WTC11 (cell line): ENCODE measurements at places on chromosomes 7 and 10.
A peak's percentile ranks its signal among the peaks of the same experiment; 100 is the strongest.

GRCh38 chr7:139799586-139799985 is 21.8 kb upstream of the HIPK2 start:
- DNase-seq = no peak

DNA sequence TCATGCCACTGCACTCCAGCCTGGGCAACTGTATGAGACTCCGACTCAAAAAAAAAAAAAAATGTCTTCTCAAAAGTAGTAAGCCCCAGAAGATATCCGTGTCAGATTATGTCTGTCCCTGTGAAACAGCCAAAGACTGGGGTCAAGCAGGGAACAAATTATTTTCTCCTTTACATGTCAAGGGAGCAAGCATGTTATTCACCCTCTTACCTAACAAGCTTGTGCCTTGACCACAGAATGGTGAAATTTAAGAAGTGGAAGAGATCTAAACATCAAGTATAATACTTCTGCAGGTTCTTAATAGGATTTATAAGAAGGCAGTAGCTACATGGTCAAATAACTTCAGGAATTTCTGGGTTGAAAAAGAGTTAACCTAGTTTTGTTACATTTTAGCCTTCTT is 187.9 kb downstream of the ZNF365 start:
- no peak for DNase-seq

DNA sequence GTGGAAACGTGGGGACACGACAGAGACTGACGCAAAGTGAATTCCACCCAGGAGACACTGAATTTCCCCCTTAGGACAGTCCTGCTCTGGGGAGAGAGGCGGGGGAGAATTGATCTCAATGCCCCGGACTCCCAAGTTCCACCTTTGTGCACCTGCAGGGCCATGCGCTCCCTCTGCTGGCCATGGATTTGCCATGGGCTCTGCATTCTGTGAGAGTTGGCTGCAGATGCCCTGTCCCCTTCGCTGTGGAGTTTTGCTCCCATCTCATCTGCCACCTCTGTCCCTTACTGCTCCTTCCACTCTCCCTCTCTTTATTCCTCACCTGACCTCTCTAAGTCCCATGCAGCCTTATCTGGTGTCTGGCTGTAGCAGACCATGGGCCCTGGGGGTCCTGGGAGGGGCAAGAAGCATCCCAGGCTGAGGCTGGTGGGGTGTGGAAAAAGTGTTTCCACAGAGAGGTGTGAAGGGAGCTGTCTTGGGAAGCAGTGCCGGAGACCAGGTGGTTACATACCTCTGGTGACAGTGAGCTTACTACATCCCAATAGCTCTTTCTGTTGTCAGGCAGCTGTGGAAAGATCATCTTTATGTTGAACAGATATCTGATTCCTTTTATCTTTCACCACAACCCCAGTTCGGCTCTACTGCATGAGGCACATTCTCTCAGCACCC is 14.3 kb downstream of the GHRHR start:
- peak; percentile 78 for DNase-seq

DNA sequence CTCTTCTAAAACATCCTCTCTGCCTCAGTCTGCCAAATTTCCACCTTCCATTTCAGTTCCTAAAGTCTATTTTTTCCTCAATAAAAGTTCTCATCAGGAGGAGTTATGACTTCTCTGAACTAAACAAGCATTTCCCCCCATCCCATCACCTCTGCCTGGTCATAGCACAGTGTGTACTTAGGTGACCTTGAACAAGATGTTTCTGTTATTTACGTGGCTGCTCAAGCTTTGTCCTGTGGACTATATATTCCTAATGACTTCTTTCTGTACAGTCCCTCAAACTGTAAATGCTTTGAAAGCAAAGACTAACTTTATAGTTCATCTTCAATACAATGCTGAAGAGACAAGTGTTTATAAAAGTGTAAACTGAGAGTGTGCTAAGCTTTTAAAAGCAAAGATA is 166.9 kb downstream of the CPEB3 start:
- DNase-seq = no peak

GRCh38 chr7:20794676-20795075 is 8.0 kb upstream of the SP8 start:
- no peak for DNase-seq

GRCh38 chr7:127635659-127636285 is 16.2 kb upstream of the SND1 start:
- DNase-seq = no peak

- no peak for DNase-seq
Observed at GRCh38 chr10:60207894-60208293, 181.8 kb downstream of the ANK3 start.
